Spleen (tissue), 13 donors: ENCODE measurements at places on chromosomes 7 and 10. TPM values are rescaled to one million over a fixed set of nuclear protein-coding genes. Genes with fewer than 3 reads are reported as not detected.

The CLRN3 gene
- polyA plus RNA-seq: not detected

DNA sequence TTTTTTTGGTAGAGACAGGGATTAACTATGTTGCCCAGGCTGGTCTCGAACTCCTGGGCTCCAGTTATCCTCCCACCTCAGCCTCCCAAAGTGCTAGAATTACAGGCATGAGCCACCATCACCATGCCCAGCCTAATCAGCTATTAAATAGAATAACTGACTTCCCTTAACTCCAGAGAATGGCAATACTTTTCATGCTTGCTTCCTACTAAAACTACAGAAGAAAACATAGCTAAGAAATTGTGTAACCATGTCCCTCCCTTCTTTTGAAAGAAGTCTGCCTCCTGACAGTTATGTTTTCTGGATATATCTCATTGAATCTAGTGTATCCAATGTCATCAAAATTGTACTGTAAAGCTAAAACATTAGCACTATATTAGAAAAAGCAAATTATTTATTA is 95.6 kb downstream of the KMT2C start:
- DNase-seq: no peak

DNA sequence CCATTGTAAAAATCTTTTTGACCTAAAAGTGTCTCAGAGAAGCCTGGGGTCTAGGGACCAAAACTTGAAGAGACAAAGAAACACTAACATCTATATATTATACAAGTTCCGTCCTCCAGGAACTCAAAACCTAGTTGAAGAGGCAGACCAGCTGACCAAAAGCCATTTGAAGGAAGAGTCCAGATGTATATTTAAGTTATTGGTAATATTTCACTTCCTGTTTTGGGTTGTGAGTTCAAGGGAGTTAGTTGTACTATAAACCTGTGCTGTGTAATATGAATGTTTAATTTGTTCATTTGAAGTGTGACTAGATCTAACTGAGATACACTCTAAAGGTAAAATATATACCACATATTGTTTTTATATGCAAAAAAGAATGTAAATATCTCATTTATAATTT is 45.0 kb downstream of the CDK1 start:
- DNase-seq: no peak

- DNase-seq: no peak
Measured at GRCh38 chr7:34452363-34452762, 205.7 kb upstream of the NPSR1 start.

GRCh38 chr7:82164813-82165212 is 278.8 kb downstream of the CACNA2D1 start:
- no peak for DNase-seq

DNA sequence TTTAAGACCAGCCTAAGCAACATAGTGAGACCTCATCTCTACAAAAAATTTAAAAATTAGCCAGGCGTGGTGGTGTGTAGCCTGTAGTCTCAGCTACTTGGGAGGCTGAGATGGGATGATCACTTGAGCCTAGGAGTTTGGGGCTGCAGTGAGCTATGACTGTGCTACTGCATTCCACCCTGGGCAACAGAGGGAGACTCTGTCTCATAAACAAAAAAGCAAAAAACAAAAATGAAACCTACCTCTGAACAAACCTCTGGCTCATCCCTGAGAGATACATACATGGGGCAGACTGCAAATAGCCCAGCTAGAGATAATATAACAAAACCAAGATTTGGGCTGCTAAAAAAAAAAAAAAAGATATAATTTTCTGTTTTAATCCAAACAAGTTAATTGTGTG is 19.5 kb downstream of the C10orf67 start:
- no peak for DNase-seq
